ENCODE measurements at places on chromosomes 7 and 10.

DNA sequence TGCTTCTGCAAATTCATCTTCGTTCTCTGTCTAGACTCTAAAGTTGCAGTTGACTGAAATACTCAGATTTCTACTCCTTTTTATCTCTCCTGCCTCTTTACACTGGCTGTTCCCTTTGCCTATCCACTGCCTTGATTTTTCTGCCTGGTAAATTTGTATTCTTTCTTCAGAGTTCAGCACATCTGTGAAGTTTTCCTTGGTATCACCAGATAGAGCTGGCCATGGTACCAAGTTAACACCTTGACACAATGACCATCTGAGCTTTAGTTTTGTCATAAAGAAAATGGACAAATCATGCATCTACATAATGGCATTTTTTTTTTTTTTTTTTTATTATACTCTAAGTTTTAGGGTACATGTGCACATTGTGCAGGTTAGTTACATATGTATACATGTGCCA is 143.0 kb downstream of the PPP1R3A start:
- no peak for DNase-seq

DNA sequence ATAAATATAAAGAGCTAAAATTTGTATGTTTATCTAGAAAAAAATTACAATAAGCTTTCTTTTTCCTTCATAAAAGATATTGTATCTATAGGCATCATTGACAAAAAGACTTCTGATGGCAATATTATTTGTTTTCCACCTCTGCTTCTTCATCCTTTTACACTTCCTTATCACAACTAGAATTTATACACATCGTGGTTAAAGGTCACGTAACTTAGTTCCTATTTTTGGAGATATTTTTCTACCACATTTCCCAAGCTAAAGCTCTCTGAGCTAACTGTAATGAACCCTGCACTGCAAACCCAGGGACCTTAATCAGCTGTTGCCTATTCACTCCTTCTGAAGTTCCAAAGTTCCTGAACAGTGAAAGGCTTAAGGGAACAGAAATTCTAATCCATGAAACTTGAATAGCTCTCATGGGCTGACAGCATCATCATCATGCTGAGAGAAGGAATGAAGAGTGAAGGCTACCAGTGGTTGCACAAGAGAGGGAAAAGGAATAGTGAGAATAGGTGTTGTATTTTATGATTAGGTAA is 106.1 kb upstream of the SLC13A1 start:
- DNase-seq: no peak

DNA sequence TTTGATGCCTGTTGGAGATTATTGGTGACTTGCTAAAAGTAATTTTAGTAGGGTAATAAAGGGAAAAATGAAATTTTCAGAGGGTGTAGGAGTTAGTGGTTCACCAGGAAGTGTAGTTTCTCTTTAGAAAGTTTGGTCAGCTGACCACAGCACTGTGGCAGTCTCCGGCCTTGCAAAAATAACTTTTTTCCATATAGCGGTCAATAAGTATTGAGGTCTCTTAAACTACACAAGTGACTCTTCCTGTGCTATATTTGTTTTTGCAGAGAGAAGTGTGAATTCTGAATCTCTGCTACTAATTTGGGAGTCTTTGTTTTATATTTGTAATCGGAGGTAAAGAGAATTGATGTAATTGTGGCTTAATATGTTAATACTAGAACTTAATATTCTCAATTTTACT is 24.3 kb downstream of the PTPN12 start:
- no peak for DNase-seq

- DNase-seq: peak; percentile 81
Observed at GRCh38 chr7:786472-787255, 45.6 kb upstream of the SUN1 start.

GRCh38 chr7:54932818-54933543 is 85.8 kb upstream of the EGFR start:
- no peak for DNase-seq

DNA sequence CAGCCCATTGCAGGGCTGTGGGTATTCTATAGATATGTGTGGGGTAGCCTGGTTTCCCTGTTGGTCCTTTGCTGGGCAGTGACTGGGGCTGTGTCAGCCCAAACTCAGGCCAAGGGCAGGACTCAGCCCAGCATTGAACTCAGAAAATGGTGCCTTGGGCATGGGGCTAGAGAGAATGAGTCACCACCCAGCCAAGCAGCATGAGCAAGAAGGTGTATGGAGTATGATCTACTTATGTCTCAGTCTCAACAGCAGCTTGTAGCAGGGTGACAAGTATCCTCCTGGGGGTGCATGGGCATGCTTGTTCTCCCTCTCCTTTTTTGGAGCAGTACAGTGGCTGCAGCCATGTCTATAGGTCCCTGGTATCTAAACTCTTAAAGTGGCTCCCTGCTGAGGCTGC is 32.0 kb downstream of the STK31 start:
- DNase-seq: no peak

DNA sequence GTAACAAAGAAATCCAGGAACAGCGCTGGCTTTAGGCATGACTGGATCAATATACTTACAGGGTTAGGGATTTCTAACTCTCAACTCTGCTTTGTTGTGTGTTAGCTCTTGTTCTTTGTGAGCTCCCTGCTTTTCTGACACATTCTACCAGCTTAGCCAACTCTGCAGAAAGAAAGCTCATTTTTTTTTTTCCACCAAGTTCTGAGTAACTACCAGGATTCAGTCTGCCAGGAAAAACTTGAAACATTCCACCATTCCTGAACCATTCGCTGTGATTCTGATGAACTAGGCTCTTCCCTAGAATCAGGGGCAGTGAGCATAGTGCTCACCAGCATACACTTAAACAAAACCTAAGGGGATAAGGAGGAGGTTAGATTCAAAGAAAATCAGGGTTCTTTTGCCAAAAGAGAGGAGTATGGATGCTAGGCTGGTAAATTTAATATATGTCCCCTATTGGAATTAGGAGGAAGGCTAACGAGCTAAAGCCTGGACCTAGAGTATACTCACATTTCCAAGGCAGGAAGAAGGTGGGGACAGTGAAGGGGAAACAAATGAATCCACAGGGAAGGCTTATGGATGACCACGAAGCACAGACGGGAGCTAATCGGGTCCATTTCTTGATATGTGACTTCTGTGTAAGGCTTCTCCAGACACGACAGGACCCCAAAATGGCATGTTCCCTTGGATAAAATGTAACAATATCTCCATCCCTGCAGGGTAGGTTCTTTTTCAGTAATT is 183.4 kb downstream of the PRKG1 start:
- DNase-seq: no peak

GRCh38 chr7:20576166-20576660 is 39.3 kb upstream of the ABCB5 start:
- no peak for DNase-seq

- DNase-seq: no peak
Observed at GRCh38 chr7:92119213-92119759, 15.0 kb downstream of the CYP51A1 start.

GRCh38 chr7:157488281-157488680 is 151.5 kb downstream of the DNAJB6 start:
- no peak for DNase-seq

- DNase-seq: peak; percentile 28
Observed at GRCh38 chr7:380139-380485, 90.1 kb downstream of the FOXL3 start.

- DNase-seq: no peak
Observed at GRCh38 chr10:63133821-63134557, 861 bp downstream of the NRBF2 start.

DNA sequence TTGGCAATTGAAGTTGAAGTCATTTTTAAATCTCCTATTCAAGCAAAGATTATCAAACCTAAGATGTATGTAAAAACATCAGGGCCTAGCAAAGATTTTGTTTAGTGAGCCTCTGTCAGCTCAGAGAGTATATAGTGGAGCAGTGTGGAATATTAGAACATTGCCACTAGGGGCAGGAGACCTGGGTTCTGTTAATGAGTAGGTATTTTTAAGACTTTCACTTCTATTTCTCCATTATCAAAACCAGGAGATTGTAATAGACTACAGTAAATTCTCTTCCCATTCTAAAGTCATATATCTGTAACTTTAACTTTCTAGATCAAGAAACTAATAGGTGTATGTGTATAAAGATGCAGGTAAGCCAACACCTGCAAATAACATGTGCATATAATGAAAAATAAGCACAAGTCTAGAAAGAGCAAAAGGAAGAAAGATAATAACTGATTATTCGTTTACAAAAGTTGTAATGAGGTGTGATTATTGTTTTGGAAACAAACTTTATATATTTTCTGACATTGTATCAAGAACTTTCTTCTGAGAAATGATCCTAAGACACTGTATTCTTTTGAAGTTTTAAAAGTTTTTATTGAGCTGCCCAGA is 64.4 kb downstream of the KCND2 start:
- no peak for DNase-seq

DNA sequence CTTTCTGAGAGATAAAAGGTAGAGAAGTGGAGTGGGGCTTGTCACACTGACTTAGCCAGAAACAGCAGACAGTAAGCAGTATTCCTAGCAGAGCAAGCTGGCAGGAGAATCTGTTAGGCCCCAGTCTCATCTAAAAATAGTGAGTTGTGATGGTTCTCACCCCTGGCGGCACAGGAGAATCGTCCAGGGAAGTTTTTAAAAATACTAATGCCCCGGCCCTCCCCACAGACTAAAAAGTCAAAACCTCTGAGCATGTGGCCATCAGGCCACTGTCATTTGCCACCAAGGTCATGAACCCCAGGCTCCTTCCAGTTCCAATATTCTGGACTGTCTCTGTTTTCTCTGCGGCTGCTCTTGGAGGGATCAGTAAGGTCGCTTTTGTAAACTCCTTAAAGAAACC is 34.0 kb downstream of the LYZL1 start:
- no peak for DNase-seq

GRCh38 chr7:131723926-131724325 is 167.5 kb upstream of the PODXL start:
- DNase-seq: no peak

GRCh38 chr10:12350925-12351324 is 1.6 kb downstream of the CAMK1D start:
- peak; percentile 31 for DNase-seq

GRCh38 chr7:229184-229964 is 37.0 kb downstream of the FAM20C start:
- no peak for DNase-seq

GRCh38 chr7:70405241-70405640 is 726.7 kb upstream of the GALNT17 start:
- no peak for DNase-seq

GRCh38 chr10:11886851-11887250 is 63.7 kb downstream of the PROSER2 start:
- DNase-seq: no peak

DNA sequence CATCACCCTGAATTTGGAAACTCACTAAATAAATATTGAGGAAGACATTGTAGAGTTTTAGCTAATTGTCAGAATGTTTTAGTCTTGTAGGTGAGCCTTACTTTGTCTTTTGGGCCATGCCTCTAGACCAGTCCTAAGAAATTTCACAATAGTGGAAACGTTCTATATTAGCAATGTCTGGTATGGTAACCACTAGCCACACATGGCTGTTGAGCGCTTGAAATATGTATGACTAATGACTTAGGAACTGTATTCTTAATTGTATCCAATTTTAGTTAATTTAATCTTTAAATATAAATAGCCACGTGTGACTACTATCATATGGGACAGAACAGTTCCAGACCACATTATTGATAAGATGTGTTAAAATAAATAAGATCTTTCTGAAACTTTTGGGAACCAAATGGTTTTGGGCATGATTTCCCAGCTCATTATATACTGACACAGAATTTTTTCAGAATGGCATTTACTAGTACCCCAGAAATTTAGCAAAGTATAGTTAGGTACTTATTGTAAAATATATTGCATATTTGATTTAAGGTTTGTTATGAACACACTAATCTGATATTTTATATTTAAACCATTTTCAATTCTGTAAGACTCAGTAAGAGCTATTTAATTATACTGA is 95.0 kb downstream of the VPS50 start:
- DNase-seq: no peak

DNA sequence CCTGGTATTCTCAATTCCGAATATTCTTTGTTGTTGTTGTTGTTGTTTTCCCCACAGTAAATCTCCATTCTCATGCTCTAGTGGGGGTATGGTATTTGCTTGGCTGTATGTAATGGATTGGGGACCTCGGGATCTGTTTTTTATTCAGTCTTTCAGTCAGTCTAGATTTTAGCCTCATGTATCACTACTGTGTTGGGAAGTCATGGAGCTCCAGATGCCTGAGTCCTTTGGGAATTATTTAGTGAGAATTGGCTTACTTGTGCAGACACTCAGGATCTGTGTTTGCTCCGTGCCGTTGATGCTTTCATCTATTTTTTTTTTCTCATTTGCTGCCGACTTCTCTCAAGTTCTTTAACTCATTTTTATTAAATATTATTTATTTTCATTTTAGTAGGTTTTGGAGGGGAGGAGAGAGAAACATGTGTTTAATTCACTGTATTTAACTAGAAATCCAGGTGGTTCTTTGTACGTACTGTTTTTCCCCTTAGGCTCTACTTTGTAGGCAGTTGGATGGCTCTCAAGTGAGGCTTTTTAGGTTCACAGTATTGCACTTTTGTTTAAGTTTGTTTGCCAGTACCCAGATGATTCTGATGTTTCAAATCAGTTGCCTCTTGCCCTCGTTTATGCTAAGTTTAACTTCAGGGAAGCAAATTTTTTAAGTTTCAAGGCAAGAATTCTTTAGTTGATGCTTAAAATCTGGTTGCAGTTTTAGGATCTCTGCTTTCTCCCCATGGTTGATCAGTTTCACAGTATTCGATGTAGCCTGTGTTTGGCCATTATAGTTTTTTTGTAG is 36.9 kb downstream of the ZNRF2 start:
- DNase-seq: no peak

DNA sequence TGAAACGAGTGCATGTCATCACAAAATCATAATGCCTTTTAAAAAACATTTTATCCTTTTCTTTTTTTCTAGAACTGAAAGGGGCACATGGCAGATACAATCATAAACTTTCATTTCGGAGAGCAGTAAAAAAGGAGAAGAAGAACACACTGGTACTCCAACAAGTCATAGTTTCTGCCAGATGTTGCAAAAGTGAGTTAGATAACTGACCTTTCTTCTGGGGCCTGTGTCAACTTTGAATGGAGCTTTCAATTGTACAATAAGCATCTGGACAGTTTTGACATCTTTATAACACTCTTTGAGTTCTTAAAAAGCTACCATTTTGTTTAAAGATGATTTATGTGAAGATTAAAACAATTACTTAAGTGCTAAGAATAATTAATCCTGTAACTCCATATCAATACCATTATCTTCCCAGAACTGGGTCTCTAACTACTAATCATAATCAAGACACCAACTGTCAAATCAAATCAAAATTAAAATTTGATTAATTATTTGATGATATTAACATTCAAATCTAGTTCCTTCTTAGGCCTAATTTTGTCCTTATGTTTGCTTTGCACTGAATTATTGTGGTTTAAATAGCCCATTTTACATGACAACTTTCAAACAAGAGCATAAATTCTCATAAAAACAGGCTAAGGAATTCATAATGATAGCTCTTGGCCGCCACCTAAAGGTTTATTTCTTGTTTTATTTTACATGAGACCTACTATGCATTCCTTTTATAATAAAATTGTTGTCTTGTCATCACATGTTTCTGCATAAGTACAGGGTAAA is 19.5 kb upstream of the ITGB8 start:
- no peak for DNase-seq

DNA sequence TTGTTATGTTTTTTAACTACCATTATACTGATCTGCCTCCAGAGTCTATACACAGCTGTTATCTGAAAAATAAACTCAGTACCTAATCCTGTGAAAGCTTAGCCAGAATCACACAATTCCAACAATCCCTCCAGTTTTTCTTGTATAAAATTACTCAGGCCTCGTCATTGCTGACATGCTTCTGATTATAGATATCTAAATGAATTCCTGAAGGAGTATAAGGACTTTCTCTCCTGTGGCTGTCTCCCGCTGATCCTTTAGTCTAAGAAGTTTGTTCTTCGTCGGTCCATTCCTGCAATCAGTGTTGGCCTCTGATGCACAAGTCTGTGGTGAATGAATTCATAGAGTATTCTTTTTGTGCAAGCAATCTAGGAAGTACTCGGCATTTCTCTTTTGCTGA is 288.9 kb upstream of the SEMA3C start:
- no peak for DNase-seq
